ENCODE measurements at places on chromosomes 11 and 22.

DNA sequence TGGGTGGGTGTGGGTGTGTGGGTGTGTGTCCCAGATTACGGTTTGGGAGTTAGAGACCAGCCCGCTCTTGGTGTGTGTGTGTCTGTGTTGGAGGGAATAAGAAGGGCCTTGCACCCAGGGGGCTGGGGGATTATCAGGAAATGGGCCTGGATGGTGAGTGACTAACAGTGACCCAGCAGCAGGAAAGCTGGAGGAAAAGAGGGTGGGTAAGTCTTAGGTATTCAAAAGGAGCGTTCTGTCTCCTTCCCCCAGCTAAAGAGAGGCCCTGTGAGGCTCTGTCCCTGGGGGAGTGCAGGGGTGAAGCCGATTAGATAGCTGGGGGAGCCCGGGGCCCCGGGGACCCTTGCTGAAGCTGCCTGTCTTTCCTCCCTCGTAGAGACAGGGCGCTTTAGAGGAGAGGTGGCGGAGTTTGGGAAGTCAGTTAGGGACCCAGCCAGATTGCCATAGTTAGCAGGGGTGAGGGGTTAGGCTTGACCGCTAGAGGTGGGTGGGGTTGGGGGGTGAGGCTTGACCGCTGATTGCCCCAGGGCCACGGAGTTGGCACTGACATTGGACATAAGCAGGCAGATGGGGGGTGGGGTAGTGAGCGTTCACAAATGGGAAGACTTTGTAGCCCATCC lies 1.5 kb downstream of the OAF start:
- no peak for DNase-seq

- no peak for DNase-seq
Measured at GRCh38 chr11:77167111-77167626, 39.1 kb downstream of the MYO7A start.

- no peak for DNase-seq
Measured at GRCh38 chr22:49807780-49808708, 19.6 kb downstream of the BRD1 start.

DNA sequence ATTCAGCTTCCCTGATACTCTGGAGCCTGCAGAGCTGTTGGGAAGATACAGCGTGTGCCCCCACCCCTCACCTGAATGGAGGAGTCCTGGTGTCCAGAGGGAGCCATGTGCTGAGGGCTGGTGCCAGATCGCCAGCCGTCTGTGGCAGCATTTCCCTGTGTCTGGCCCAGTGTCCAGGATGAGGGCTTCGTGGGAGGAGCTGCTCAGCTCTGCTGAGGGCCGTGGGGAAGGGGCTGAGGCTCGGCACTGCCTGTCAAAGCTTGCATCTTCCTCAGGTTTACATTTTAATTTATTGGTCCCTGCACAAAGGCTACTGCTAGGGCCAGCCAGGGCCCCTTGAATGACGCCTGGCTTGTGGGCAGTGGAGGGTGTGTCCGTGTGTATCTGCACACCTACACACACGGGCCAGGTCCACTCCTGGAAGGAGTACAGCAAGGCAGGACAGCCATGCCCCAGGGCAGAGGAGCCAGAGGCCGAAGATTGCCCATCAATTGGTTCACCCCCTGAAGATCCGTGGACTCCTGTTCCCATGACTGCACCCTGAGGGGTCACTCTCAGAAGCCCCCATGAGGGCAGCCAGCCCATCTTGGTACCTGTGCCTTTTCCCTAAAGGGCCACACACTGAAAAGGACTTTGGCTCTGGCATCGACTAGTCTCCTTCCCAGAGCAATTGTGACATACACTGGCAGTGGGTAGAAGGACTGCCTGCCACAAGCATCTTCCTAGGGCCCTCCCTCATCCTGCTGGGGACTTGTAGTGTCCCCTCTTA lies 107.7 kb upstream of the PARVA start:
- no peak for DNase-seq

- no peak for DNase-seq
Measured at GRCh38 chr22:34638128-34638527, 427.8 kb upstream of the ISX start.

DNA sequence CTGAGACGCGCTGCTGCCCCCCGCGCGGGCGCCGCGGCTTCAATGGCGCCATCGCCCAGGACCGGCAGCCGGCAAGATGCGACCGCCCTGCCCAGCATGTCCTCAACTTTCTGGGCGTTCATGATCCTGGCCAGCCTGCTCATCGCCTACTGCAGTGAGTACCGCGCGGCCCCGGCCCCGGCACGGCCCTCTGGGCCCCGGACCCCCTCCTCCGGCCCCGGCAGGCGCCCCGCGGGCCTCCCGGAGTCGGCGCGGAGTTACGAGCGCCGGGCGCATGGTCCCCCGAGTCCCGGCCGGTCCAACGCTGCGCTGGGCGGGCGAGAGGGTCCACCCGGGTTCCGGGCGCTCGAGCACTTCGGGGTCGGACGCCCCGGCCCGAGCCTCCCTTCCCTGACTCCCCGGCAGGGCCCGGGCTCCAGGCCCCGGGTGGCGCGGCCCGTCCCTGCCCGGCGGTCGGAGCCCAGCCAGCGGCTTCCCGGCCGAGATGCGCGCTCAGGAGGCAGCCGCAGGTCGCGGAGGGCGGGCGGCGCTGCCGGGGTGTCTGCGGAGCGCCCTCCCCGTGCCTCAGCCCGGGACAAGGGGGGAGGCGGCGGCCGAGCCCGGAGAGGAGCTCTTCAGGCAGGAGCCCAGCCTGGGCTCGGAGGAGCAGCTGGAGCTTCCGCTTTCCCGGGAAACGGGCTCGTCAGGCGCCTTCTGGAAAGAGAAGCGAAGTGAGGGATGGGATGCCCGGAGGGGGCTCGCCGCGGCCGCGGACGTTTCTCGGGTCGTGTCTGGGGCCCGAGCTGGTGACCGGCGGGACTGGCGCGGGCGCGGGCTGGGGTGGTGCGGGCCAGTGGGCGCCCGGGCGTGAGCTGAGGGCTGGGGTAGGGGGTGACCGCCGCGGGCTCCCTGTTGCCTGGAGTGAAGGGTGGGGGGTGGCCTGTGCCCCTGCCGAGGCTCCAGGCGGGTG lies 1337.8 kb downstream of the BRD1 start:
- DNase-seq, result no peak

DNA sequence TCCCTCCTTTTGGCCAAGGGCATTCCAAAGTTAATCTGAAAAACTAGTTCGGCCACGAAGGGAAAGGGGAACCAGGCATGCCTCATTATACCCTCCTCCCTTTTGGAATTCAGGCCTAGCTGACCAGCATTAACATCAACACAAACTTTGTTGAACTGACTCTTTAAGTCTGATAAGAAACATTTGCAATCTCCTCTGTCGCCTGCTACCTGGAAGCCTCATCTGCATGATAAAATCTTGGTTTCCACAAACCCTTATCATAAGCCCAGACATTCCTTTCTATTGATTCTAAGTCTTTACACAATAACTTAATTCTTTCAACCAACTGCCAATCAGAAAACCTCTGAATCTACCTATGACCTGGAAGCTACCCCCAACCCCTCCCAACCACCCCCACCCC lies 11.4 kb downstream of the POGLUT3 start:
- no peak for DNase-seq

GRCh38 chr22:28995551-28995950 lies 66.1 kb downstream of the C22orf31 start:
- no peak for DNase-seq

DNA sequence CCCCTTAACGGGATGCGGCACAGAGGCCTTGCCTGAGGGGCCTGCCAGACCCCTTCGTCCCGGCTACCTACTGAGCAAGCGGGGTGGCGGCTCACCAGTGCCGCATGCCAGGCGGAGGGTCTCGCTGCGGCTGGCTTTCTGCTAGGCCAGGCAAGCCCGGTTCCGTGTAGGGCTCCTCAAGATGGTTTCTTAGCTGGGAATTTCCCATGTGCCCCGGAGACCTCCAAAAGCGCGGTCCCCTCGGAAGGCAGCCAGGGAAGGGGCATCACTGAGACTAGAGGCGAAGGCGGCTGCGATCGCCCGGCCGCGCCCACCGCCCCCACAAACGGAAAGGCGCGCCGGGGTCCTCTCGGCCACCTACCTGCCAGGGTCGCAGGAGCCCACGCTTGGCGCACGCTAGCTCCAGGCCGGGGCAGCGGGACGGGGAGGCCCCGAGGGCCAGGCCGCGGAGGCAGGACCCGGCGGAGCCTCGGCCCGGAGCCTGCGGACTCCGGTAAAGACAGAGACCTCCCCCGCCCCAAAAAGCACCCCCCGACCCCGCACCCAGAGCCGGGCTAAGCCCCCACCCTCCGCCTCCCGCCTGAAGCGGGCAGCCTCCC lies 23.8 kb downstream of the MICAL3 start:
- DNase-seq, result no peak

DNA sequence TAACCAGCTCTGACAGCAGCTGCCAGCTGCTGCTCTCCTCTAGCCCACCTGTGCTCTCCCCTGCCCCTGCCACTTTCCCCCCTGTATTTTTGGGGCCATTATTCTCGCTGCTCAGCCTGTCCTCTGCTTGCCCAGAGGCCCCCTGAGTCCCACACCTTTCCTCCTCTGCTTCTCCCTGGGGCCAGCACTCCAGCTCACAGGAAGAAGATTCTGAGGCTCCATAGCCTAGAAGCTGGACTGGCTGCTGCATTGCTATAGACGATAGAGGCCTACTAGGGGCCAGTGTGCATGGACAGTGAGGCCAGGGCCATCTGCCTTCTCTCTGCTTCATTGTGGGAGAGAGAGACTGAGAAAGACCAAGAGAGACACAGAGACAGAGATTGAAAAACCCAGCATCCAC lies 679 bp downstream of the OMP start:
- DNase-seq, result no peak
